Fibroblast of skin of scalp (primary cell): ENCODE measurements at places on chromosomes 3 and 15.

DNA sequence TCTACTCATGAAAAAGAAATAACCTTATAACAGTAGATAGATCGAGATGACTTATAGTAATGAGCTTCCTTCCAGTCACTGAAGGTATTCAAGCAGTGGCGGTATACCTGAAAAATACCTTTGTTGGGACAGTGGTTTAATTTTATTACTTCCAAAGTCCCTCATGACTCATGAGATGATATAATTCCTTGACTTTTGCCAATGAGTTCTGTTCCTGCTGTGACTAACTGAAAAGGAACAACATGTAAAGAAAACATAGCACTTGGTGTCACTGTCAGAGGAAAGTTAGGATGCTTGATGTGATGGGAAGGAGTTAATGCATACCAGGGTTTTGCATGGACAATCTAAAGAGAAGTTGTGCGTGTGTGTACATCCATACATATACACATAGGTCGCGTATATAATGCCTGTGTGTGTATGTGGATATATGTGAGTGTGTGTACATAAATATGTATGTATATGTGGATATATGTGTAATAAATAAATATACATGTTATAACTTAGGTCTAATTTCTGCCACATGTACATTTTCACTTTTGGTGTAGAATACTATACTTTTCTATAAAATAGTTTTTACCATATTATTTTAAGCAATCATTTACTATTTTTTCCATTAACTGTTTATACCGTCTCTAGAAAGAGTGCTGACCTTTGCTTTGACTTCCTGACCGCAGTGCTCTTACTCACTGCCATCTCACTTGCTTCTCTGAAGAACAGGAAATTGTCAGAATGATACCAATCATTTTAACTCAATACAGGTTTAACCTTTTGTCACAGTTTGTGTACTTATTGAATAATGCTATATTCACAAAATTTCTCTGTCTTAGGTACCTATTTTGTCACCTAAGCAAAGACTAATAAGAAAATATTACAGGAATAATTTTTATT lies 12.6 kb upstream of the PAK2 start:
- peak; percentile 23 for DNase-seq

- DNase-seq: no peak
Measured at GRCh38 chr3:169613053-169613803, 50.3 kb downstream of the MECOM start.

GRCh38 chr3:143428294-143428693 lies 308.7 kb downstream of the CHST2 start:
- DNase-seq: no peak

- DNase-seq: peak; percentile 56
Measured at GRCh38 chr3:194344012-194344411, 7.1 kb downstream of the CPN2 start.

- DNase-seq: no peak
Measured at GRCh38 chr3:125662675-125663074, 67.4 kb upstream of the OSBPL11 start.

- no peak for DNase-seq
Measured at GRCh38 chr3:73479325-73479724, 145.4 kb downstream of the PDZRN3 start.

DNA sequence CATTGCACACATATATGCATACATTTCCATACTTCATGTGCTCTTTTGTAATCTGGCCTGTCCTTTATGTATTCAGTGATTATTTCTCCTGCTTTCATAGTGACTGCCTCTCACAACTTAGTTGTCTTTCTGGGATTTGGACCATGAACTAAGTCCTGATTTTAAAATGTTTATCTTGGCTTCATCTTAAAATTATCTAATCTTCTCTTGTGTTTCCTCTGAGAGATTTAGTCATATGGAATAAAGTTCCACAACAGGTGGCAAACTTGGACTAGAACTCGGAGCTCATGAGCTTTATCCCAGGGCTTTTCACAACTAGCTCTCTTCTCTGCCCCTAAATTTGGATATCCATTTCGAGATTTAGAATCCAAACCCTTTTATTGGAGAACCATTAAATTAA lies 44.3 kb downstream of the U2SURP start:
- DNase-seq: no peak

- DNase-seq: peak; percentile 77
Measured at GRCh38 chr3:132606085-132606484, 9.0 kb downstream of the ACKR4 start.

- no peak for DNase-seq
Measured at GRCh38 chr3:168862466-168862865, 766.7 kb upstream of the GOLIM4 start.

GRCh38 chr15:101521591-101521990 lies 32.1 kb upstream of the PCSK6 start:
- DNase-seq: no peak

DNA sequence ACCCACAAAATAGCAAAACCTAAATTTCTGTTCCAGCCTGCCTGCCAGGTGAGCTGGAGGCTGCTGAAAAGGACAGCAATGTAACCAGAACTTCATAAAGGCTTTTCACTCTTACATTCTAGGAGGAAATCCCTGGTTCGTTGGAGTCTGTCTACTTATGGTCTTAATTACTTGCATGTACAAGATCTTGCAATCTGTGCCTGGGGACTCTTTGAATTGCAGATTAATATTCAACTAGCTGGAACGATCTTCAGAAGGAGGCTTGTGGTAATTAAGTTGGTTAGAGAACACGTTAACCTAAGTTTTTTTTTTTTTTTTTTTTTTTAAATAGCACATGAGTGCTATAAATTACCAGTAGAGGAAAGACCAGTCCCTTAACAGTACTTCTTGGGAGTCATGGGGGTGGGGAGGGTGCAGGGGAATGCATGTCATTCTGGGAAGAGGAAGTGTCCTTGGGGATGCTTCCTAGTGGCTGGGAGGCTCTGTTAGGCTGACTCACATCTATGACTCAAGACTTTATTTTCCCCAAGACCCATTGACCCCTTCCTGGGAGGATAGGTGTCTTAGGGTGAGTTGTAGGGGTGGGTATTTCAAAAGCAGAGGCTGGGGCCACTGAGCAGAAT lies 139.8 kb downstream of the RAB11A start:
- DNase-seq: peak; percentile 22

- no peak for DNase-seq
Measured at GRCh38 chr3:42490243-42490642, 12.2 kb upstream of the VIPR1 start.

DNA sequence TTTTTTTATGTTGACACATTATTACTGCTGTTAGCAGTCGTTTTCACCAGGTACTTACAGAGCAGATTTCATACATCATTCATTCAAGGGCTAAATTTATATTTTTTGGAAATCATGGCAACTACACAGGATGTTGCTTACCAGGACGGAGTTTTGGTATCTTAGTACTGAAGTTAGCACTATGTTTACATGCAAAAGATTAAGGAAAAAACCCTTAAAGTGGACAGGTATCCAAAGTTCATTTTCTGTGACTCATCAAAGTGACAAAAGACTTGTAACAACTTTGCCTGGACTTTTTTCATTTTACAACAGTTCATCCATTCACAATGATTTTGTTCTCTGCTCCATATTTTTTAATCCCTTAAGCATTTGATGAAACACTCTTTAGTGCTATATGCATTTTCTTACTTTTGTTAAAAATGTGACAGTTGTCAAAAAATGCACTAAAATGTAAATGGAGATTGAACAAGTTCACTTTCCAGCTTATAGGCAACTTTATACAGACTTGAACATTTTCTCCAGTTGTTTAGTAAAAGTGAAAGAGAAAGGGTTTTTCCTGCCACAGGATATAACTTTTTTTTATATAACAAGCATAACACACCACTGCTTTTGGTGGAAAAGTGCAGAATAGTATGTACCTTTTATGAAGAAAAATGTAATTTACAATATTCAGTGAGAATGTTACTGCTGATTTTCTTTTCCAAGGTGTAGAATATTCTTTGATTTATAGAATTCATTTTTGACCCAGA lies 104.1 kb downstream of the STT3B start:
- DNase-seq: no peak

GRCh38 chr15:57554812-57555179 lies 36.9 kb upstream of the MYZAP start:
- DNase-seq: no peak

- DNase-seq: peak; percentile 45
Measured at GRCh38 chr3:138786788-138787271, 47.9 kb downstream of the PIK3CB start.

- DNase-seq: no peak
Measured at GRCh38 chr3:116663161-116664110, 46.1 kb upstream of the TUSC7 start.

DNA sequence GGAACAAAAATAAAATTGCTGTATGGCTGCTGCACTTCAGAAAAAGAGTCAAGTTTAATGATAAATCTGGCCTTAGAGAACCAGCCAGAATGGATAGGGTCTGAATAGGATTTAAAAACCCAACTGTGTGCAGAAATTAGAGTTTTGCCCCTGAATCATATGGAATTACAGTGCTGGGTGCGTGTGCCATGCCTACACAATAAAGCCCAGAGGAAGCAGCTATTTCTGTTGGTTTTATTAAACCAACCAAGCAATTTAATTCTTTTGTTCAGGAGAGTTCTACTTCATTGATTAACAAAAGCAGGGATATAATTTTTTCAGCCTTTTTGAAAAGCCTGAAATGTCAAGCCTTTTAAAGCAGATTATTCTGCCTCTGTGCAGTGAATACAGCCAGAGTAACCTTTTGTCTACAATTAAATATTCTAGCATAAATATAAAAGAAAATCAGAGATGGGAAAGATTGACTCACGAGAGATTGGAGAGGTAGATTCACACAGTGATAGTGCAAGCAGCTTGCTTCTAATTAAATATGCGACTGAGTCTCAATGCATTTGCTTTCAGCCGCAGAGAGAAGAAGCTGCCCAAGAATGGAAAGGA lies 66.7 kb upstream of the DNAJC19 start:
- DNase-seq: no peak

GRCh38 chr3:148366743-148367410 lies 330.8 kb upstream of the AGTR1 start:
- DNase-seq: peak; percentile 66

- DNase-seq: no peak
Measured at GRCh38 chr15:70172566-70173225, 75.0 kb upstream of the TLE3 start.

DNA sequence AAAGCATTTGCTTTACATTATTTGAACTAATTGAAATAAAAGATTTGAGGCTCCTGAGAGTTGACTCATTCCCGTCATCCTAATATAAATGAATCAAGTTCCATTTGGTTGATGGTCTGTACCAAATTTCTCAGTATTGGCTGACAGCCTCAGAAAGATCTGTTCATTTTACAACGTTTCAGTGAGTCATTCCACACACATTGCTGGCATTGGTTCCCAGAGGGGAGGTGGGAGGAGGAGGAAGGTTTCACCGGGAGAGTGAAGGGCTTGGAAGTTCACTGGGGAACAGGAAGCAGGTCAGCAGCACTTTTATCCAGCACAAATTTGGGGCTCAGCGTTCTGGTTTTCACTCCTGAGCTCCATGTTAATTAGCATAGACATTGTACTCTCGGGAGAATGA lies 176.7 kb upstream of the CADPS start:
- DNase-seq: peak; percentile 96

GRCh38 chr3:16239780-16240179 lies 25.0 kb downstream of the DPH3 start:
- DNase-seq: peak; percentile 88

DNA sequence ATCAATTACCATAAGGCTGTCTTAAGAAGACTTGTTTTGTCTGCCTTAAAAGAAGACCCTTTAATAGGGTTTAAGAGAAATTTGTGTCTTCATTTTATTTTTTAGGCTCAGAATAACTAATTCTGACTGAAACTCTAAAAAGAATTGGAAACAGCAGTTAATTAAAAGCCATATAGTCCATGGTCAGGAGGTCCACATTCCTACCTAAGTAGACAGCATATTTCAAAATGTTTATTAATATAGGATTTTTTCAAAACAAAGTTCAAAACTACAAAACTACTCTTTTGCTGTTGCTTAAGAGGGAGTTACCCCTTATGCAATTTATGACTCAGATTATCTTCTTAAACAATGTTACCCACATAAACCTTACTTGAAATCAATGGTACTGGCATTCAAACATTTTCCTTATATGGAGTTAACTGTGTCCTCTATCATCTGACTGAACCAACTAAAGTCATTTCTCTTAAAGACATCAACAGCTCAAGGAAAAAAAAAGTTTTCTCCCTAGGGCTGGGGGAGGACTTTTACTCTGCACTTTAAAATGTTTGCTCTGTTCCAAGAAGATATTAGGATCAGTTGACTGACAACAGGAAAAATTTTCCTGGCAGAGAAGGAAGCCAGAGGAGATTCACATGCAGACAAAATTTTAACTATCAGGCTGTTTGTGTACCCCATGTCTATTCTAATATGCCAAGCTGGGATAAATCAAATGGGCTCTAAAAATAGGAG lies 56.8 kb upstream of the NANOGP8 start:
- peak; percentile 96 for DNase-seq
